ENCODE measurements at places on chromosomes 2 and 18. TPM values are rescaled to one million over a fixed set of nuclear protein-coding genes. Genes with fewer than 3 reads are reported as not detected.
A peak's percentile ranks its signal among the peaks of the same experiment; 100 is the strongest.

Gene PPP1R1C
- total RNA-seq = 16.9 TPM

Gene DSG4
- not detected for total RNA-seq

Gene PUS10
- 19.6 TPM for total RNA-seq

- H3K27me3 ChIP-seq = no peaks in the 10 kb centered on the region
- no peak for DNase-seq
- no peaks in the 10 kb centered on the region for H3K36me3 ChIP-seq
- H3K4me1 ChIP-seq = no peaks in the 10 kb centered on the region
- no peak overlapping the region for H3K4me3 ChIP-seq
Observed at GRCh38 chr2:188478724-188479123, 187.1 kb downstream of the GULP1 start.

DNA sequence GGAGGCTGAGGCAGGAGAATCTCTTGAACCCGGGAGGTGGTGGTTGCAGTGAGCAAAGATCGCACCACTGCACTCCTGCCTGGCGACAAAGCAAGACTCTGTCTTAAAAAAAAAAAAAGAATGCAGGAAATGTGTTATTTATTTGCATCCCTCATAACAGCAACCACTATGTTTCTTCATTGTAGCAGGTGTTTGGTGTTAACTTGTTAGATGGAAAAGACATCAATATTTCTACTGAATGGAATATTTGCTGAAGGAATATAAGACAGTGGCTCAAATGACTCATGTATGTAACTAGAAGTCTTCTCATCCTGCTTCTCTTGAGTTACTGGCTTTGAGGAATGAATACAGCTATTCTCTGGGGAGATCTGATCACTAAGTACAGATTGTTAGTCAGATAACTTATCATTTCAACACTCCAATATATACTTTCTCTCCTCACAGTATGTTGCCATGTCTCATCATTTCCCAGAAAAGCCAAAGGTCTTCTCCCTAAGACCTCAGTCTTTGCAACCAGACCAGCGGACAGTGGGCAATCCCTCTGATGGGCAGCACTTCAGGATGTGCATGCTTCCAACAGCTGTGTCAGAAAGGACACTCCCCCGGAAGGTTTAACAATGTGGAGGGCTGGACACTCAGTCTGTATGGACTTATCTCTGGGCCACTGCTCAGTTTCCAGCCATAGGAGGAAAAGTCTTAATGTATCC lies 104.4 kb upstream of the STK17B start:
- H3K4me3 ChIP-seq = no peak overlapping the region
- DNase-seq = no peak
- no peaks in the 10 kb centered on the region for H3K36me3 ChIP-seq
- no peaks in the 10 kb centered on the region for H3K4me1 ChIP-seq
- no peak overlapping the region for H3K27ac ChIP-seq

DNA sequence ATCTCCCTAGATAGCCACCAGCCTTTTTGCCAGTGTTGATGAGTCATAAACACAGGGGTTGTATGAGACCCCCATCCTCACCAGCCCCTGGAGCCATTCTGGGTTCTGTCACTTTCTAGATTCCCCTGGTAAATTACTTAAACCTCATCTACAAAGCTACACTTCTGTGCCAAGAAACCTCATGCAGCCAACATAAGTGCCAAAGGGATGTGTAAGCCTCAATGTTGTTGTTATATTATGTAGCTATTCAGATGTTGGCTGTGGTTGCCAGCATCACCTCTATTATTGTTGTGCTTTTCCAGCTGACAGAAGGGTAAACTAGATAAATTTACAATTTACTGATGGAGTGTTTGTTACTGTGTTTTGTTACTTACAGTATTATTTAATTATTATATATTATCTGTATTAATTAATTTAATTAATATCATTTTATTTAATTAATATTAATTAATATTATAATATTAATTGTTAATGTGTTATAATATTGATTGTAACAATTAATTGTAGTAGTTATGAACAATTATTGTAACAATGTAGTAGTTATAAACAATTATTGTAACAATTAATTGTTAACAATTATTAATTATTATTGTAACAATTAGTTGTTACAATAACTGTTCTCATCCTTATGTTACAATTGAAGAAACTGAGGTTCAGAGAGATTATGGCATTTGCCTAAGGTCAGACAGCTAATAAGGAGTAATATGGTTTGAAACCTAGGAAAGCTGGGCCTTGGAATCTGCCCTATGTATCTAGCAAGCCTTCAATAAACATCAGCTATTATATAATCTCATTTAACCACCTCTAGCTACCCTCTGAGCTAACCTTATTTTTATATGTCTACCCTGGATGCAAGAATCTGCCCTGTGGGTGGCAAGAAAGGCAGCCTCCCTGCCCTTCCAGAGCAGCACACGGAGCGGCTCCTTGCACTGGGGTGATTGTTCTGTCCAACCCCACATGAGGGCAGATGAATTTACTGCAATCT lies 36.1 kb downstream of the PSTPIP2 start:
- H3K27me3 ChIP-seq = no peaks in the 10 kb centered on the region
- no peaks in the 10 kb centered on the region for H3K36me3 ChIP-seq
- H3K4me1 ChIP-seq = peaks cover 3% of the 10 kb centered on the region
- no peak overlapping the region for H3K4me3 ChIP-seq

- H3K4me3 ChIP-seq = no peak overlapping the region
- DNase-seq = no peak
- peaks cover 19% of the 10 kb centered on the region for H3K4me1 ChIP-seq
- H3K27ac ChIP-seq = no peak overlapping the region
- peaks cover 3% of the 10 kb centered on the region for H3K36me3 ChIP-seq
Observed at GRCh38 chr18:77081390-77081778, 51.2 kb downstream of the MBP start.

- no peaks in the 10 kb centered on the region for H3K36me3 ChIP-seq
- no peaks in the 10 kb centered on the region for H3K4me1 ChIP-seq
- H3K27ac ChIP-seq = peak overlapping the region; percentile 59
- no peak for DNase-seq
- H3K4me3 ChIP-seq = no peak overlapping the region
- H3K27me3 ChIP-seq = peaks cover 5% of the 10 kb centered on the region
Observed at GRCh38 chr2:1728821-1729220, 15.5 kb downstream of the PXDN start.

- H3K4me3 ChIP-seq = no peak overlapping the region
- H3K27ac ChIP-seq = no peak overlapping the region
- no peaks in the 10 kb centered on the region for H3K36me3 ChIP-seq
- no peaks in the 10 kb centered on the region for H3K4me1 ChIP-seq
- no peak for DNase-seq
- H3K27me3 ChIP-seq = no peaks in the 10 kb centered on the region
Observed at GRCh38 chr2:160315337-160315736, 115.3 kb upstream of the ITGB6 start.

DNA sequence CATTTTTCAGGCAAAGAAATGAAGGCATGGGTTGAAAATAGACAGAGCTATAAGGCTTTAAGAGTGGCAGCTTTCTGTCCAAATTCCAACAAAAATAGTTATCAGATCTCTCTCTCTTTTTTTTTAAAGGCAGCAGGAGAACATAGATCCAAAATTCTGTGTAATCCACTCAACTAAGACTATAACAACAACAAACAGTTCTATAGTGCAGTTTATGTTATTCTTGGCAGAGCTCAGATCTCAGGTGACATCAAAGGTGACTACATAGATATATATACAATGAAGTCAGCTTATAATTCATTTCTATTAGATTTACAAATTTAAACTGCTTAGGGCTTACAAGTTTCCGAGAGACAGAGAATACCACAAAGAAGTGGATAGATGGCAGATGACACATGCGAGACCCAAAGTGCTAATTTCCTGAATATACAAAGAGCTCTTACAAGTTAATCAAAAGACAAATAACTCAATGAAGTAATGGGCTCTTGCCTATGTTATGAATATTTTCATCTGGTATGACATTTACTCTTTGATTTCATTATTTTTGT lies 223.2 kb downstream of the BCL2 start:
- H3K36me3 ChIP-seq = no peaks in the 10 kb centered on the region
- H3K27me3 ChIP-seq = no peaks in the 10 kb centered on the region
- no peak overlapping the region for H3K4me3 ChIP-seq
- no peak overlapping the region for H3K27ac ChIP-seq
- no peak for DNase-seq

GRCh38 chr2:85803704-85804425 lies 50.1 kb downstream of the ATOH8 start:
- no peak overlapping the region for H3K4me3 ChIP-seq
- H3K27ac ChIP-seq = no peak overlapping the region
- DNase-seq = no peak
- no peaks in the 10 kb centered on the region for H3K27me3 ChIP-seq

DNA sequence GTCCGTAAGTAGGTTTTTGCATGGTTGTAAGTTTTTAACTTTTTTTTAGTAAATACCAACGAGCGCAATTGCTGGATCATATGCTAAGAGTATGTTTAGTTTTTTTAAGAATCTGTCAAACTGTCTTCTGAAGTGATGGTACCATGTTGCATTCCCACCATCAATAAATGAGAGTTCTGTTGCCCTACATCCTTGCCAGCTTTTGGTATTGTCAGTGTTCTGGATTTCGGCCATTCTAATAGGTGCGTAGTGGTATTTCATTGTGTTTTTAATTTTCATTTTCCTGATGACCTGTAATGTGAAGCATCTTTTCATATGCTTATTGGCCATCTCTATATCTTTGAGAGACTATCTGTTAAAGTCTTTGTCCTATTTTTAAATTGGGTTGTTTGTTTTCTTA lies 114.3 kb downstream of the LDLRAD4 start:
- DNase-seq = no peak
- no peak overlapping the region for H3K4me3 ChIP-seq
- no peaks in the 10 kb centered on the region for H3K36me3 ChIP-seq
- H3K27ac ChIP-seq = no peak overlapping the region
- no peaks in the 10 kb centered on the region for H3K27me3 ChIP-seq

- peaks cover 23% of the 10 kb centered on the region for H3K4me1 ChIP-seq
- H3K27ac ChIP-seq = peak overlapping the region; percentile 40
- DNase-seq = no peak
Observed at GRCh38 chr2:235052514-235053354, 100.9 kb downstream of the SH3BP4 start.

- no peak overlapping the region for H3K27ac ChIP-seq
- no peaks in the 10 kb centered on the region for H3K27me3 ChIP-seq
- no peaks in the 10 kb centered on the region for H3K4me1 ChIP-seq
- DNase-seq = no peak
- no peak overlapping the region for H3K4me3 ChIP-seq
Observed at GRCh38 chr2:135615404-135615803, 84.1 kb downstream of the R3HDM1 start.

DNA sequence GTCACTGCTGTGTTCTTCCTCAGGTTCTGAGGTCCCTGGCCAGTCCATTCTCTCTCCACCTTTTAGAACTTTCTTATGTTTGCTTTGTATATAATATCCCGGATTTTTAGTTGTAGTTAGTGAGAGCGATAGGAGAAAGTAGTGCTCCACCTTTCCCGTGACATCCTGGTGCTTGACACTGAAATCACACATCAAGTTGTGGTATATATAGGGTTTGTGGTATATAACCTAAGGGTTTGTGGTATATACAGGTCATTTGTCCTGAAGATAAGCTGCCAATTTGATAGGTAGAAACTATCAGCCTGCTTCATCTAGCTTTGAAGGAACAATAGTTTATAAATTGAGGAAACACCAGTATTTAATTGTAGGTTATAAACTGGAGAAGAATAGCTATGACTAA lies 13.1 kb downstream of the ZNF892 start:
- no peaks in the 10 kb centered on the region for H3K4me1 ChIP-seq
- H3K27ac ChIP-seq = no peak overlapping the region
- H3K4me3 ChIP-seq = peak overlapping the region; percentile 33
- H3K27me3 ChIP-seq = no peaks in the 10 kb centered on the region
- no peaks in the 10 kb centered on the region for H3K36me3 ChIP-seq

GRCh38 chr2:198456418-198456817 lies 652.0 kb downstream of the PLCL1 start:
- no peaks in the 10 kb centered on the region for H3K27me3 ChIP-seq
- no peaks in the 10 kb centered on the region for H3K36me3 ChIP-seq
- no peak overlapping the region for H3K4me3 ChIP-seq
- H3K4me1 ChIP-seq = no peaks in the 10 kb centered on the region

DNA sequence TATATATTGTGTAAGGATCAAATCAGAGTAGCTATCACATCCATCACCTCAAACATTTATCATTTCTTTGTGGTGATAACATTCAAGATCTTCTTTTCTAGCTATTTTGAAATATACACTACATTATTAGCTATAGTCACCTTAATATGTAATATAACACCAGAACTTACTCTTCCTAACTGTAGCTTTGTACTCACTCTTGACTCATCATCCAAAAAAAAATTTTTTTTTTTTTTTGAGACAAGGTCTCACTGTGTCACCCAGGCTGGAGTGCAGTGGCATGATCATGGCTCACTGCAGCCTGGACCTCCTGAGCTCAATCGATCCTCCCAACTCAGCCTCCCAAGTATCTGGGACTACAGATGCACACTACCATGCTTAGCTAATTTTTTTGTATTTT lies 153.3 kb downstream of the EML6 start:
- no peak overlapping the region for H3K4me3 ChIP-seq
- H3K36me3 ChIP-seq = no peaks in the 10 kb centered on the region
- no peak overlapping the region for H3K27ac ChIP-seq

DNA sequence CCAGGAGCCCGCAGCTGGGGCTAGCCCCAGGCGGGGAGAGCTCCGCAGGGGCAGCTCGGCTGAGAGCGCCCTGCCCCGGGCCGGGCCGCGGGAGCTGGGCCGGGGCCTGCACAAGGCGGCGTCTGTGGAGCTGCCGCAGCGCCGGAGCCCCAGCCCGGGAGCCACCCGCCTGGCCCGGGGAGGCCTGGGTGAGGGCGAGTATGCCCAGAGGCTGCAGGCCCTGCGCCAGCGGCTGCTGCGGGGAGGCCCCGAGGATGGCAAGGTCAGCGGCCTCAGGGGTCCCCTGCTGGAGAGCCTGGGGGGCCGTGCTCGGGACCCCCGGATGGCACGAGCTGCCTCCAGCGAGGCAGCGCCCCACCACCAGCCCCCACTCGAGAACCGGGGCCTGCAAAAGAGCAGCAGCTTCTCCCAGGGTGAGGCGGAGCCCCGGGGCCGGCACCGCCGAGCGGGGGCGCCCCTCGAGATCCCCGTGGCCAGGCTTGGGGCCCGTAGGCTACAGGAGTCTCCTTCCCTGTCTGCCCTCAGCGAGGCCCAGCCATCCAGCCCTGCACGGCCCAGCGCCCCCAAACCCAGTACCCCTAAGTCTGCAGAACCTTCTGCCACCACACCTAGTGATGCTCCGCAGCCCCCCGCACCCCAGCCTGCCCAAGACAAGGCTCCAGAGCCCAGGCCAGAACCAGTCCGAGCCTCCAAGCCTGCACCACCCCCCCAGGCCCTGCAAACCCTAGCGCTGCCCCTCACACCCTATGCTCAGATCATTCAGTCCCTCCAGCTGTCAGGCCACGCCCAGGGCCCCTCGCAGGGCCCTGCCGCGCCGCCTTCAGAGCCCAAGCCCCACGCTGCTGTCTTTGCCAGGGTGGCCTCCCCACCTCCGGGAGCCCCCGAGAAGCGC lies 15.0 kb upstream of the GMPPA start:
- peaks cover 6% of the 10 kb centered on the region for H3K27me3 ChIP-seq
- no peaks in the 10 kb centered on the region for H3K4me1 ChIP-seq
- H3K27ac ChIP-seq = no peak overlapping the region
- DNase-seq = no peak
- no peaks in the 10 kb centered on the region for H3K36me3 ChIP-seq
- H3K4me3 ChIP-seq = no peak overlapping the region

GRCh38 chr2:67612576-67613042 lies 215.5 kb downstream of the ETAA1 start:
- H3K4me3 ChIP-seq = no peak overlapping the region
- no peaks in the 10 kb centered on the region for H3K27me3 ChIP-seq
- DNase-seq = no peak
- no peaks in the 10 kb centered on the region for H3K4me1 ChIP-seq
- H3K36me3 ChIP-seq = no peaks in the 10 kb centered on the region

Measured in liver (tissue), 10 donors.